Stimulated activated CD8-positive, alpha-beta memory T cell treated with anti-CD3 and anti-CD28 coated beads, Interleukin-4, amount 100 ng/mL, for 4 hours (primary cell): ENCODE measurements at places on chromosomes 5 and 9.

DNA sequence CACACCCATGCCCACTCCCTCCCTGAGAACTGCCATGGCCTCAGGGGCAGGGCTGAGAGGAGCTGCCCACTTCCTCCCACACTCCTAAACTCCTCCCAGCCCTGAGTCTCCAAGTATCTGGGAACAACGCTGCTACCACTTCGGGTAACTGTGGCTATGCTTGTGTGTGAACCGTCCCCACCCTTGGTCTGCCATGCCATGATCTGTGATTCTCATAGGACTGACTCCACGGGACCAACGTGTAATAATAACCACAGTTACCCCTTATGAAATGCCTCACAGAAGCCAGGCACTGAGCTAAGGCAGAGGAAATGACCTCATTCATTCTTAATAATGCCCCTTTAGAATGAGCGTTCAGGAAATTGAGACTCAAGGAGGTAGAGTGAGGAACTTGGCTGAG, 103.9 kb upstream of the SMIM23 start:
- DNase-seq: no peak

DNA sequence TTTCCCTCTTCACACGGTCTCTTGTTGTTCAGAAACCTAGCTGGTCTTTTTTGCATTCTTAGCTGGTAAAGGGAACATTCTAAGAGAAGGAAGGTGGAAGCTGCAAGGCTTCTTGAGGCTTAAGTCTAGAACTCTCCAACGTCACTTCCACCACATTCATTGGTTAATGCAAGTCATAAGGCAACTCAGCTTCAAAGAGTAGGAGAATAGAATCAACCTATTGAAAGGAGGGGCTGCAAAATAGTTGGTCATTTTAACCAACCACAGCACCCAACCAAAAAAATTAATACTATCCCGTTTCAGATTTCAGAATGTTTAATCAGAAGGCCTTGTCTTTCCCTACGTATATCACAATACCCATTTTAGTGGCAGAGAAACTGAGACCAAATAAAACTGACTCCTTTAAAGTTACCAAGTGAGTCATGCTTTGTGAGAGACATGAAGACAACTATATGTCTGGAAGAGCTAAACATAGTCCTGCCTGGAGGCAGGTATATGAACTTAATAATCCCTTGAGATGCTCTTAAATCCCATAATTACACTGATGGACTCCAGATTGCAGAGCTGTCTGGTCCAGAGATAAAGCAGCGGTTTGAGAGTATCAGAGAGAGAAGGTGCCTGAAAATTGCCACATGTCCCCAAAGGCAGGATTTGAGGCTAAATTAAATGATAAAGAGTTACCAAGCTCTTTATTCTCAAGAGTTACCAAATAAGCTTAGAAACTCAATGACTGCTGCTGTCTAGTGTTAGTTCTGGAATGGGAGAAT, 14.4 kb downstream of the DOCK8 start:
- no peak for DNase-seq

- DNase-seq: no peak
Observed at GRCh38 chr9:79107911-79108676, 463.7 kb upstream of the TLE4 start.

- no peak for DNase-seq
Observed at GRCh38 chr5:173018358-173018757, 34.8 kb downstream of the ATP6V0E1 start.

DNA sequence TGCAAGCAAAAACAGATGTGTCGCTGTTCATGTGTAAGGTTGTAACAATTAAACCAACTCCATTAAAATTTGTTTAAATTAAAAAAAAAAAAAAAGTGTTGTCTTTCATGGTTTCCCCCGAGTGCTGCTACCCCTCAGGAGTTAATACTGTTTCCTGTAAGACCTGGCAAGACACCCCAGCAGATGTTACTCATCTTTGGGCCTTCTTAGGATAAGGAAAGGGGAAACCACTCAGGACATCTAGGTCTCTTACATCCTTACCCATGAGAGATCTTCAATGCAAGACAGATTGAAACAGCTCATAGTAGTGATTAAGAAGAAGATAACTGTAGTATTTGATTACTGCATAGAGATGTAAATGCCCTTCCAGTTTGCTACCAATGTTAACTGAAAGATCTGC, 33.5 kb upstream of the F2R start:
- DNase-seq: no peak

GRCh38 chr9:98219794-98220370, 27.4 kb upstream of the CORO2A start:
- DNase-seq: no peak

DNA sequence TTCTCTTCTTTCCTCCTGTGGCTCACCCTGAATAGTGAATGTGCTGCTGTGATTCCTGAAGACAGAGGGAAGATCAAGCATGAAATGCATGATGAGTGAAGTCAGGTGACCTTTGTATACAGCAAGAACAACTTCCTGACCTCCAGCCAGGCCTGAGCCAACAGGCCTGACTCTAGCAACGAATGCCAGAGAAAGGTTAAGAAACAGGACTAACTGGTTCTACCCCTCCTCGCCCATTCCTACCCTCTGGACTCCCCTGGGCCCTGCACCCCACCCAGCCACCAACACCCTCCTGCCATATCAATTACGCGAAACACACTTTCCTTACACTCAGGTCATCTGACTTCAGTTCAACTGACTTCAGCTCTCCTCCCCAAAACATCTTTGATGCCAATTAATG, 4.9 kb downstream of the SUSD1 start:
- no peak for DNase-seq

DNA sequence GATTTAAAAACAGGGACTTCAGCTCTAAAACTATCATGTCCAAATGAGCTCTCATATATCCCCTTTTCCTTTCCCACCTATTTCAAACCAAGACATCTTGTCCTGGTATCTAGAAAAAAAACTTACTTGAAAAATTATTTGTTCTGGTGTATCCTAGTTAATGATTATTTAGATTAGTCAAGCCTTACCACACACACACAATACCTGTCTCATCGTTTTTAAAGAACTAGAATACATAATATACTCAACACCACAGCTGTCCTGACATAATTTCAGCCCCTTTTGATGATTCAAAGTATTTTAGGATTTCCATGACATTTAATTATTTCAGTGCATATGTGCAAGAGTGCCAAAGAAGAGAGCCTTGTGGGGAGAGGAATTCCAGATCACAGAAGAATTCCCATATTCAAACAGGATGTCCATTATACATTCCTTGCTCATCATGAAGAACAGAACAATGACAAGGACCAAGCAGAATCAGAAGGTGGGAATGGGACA, 233.7 kb downstream of the SMARCA2 start:
- DNase-seq: no peak

- DNase-seq: no peak
Observed at GRCh38 chr5:139394123-139394653, 716 bp downstream of the PROB1 start.

- no peak for DNase-seq
Observed at GRCh38 chr9:95036676-95037075, 280.8 kb downstream of the FANCC start.

- no peak for DNase-seq
Observed at GRCh38 chr5:33490071-33490665, 49.4 kb downstream of the TARS1 start.

DNA sequence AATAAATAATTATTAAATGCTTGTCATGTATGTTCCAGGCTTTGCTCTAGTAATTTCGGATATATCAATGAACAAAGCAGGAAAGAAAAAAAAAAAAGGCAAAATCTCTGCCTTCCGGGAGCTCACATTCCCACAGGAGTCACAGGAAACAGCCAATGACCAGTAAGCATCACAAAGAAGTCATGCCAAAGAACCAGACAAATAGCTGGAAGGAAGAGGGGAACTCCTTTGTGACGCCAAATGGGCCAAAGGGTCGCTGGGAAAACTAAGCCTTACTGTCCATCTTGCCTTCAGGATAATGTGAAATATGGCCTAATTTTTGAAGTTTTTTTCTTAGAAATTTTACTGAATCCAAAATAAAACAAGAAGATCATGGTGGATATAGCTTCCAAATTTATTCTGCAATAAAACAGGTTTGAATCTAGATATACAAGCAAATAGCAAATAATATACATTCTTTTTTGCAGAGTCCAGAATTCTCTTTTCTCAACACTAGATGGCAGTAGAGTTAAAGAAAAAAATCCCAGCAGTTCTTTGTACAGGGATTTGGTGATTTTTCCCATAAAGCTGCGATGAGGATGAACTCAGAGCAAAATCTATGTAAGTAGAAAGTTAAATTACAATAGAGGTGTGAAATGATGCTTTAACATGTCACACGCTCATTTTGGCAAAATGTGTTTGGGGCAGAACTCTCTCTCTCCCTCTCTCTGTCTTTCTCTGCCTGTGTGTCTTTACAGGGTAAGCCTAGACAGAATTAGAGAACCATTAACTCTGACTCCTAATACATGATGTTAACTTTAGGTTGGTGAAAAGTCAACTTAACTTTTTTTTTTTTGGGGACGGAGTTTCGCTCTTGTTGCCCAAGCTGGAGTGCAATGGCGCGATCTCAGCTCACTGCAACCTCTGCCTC, 60.0 kb upstream of the TUT7 start:
- DNase-seq: no peak

GRCh38 chr5:123882319-123882964, 370.5 kb downstream of the CSNK1G3 start:
- no peak for DNase-seq

DNA sequence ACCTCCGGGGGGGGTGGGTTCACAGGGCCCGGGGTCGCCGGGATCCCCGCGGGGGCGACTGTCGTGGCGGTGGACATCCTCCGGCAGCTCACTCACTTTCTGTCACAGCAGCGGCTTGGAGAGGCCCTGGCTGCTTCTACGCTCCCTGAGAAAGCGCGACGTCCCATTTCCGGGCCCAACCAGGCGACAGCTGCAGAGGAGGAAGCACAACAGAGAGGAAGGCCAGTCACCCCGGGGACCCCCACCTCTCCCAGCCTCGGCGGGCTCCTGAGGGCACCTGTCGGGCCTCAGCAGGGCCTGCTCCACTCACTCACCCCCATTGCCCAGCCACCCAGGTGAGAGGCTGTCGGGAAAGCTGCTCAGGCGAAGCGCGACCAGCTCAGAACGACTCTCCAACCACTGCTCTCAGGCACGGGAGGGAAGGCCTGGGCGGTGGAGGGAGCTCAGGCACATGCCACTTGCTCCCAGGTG, 14.4 kb downstream of the BRD3 start:
- no peak for DNase-seq

DNA sequence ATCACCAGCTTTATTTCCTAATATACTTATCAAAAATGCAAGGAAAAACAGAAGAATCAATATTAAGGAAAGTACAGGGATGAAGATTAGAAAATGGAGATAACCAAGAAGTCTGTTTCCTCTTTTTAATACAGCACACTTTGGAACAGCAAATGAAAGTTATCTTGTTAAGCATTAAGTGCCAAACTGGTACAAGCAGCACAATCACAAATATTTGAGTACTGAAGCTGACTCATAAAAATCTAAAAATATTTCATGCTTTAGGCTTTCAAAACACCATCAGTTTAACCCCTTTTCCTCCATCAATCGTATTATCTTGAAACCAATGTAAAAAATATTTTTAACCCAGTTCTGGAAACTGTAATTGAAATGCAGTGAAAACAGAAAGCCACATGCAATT, 2.7 kb downstream of the FBXW11 start:
- no peak for DNase-seq

DNA sequence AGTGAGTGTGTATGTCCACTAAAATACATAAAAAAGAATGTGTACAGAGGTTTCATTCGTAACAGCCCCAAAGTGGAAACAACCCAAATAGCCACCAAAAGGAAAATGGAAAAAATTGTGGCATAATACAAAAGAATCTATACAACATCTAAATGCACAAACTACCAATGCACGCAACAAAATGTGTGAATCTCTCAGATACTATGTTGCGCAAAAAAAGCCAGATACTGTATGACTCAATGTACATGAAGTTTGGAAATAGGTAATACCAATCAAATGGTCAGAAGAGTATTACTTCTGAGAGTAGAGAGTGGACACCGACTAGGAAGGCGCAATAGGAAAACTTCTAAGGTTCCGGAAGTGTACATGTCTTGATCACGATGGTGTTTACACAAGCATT, 2.4 kb downstream of the XPA start:
- no peak for DNase-seq

GRCh38 chr5:53397845-53398244, 82.6 kb upstream of the FST start:
- DNase-seq: no peak

DNA sequence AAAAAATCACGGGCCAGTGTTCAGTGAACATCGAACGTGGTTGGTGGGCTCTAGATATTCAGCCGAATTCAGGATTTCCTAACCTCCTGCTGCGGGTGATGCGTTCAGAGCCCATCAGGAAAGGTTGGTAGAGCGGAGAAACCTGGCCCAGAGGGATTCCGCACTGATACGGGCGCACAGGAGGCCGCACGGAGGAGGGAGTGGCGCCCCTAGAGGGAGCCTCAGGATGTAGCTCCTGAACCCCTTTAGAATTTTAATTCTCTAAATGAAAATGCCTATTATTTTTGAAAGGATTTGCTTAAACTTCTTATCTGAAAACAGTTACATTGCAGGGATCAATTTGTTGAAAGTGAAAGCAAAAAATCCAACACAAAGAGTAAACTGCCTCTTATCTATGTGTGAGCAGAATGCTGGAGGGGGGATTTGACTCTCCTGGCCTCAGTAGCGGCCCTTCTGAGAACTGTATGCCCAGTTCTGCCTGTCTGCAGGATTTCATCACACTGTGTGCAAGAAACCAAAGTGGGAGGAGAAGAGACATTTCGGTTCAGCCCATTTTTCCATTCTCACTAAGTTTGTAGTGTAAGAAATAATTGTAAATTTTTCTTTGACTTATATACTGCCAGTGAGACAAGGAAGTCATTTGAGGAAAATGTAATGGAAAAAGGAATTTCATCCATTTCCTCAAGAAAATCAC, 75.9 kb downstream of the TENT4A start:
- DNase-seq: no peak

GRCh38 chr9:127308652-127309434, 44.3 kb downstream of the GARNL3 start:
- DNase-seq: no peak

GRCh38 chr5:112560371-112560770, 141.3 kb upstream of the EPB41L4A start:
- no peak for DNase-seq

GRCh38 chr5:156824800-156825199, 25.3 kb upstream of the PPP1R2B start:
- DNase-seq: no peak

DNA sequence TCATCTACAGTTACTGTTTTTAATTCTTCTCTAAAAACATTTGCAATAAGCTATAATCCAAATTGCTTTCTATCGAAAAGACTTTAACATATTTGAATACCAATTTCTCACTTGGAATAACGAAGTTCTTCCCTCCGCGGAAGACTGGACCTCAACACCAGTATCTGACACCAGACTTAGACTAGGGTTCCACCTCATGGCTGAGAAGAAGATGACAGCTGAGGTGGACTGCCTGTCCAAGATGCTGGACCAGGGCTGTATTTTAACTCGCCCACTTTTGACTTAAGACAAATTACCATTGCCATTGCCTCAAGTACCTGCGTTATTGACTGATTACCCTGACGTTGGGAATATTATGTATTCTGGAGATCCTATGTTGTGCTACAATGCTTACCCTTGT, 34.1 kb downstream of the ZMAT2 start:
- no peak for DNase-seq
